ENCODE measurements at places on chromosomes 6 and 20. TPM values are rescaled to one million over a fixed set of nuclear protein-coding genes. Genes with fewer than 3 reads are reported as not detected.

OR2H2 gene
- total RNA-seq = not detected

TCF15 gene
- total RNA-seq = 0.82 TPM

SRSF12 gene
- 4.0 TPM for total RNA-seq

- no peaks in the 10 kb centered on the region for H3K27me3 ChIP-seq
- H3K4me3 ChIP-seq = no peak overlapping the region
- no peak for DNase-seq
Measured at GRCh38 chr6:74936886-74937285, 269.0 kb downstream of the COL12A1 start.

- no peak overlapping the region for H3K4me3 ChIP-seq
- DNase-seq = peak; percentile 19
- H3K4me1 ChIP-seq = peaks cover 10% of the 10 kb centered on the region
Measured at GRCh38 chr6:126143761-126144251, 157.5 kb downstream of the TRMT11 start.

DNA sequence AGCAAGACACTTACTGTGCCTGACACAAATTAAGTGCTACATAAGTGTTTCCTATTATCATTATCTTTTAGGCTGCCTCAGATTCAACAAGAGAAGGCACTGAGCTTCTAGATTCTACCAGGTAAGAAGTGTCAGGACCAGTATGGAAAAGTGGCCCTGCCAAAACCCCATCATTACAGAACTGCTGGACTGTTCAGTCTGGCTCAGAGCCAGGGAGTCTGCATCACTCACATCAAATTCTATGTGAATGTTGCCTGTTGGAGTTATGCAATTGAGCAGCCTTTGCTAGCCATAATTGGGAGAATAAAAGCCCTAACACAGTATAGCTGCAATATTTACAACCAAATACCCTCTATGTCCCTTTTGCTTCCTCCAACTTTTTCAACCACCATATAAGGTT lies 70.9 kb downstream of the ATG5 start:
- H3K27me3 ChIP-seq = no peaks in the 10 kb centered on the region
- peak; percentile 28 for DNase-seq
- H3K27ac ChIP-seq = no peak overlapping the region
- no peak overlapping the region for H3K4me3 ChIP-seq
- H3K36me3 ChIP-seq = no peaks in the 10 kb centered on the region

GRCh38 chr20:37185686-37186085 lies 6.3 kb upstream of the MROH8 start:
- H3K36me3 ChIP-seq = peaks cover 22% of the 10 kb centered on the region
- DNase-seq = no peak
- no peak overlapping the region for H3K27ac ChIP-seq
- H3K4me3 ChIP-seq = no peak overlapping the region
- no peaks in the 10 kb centered on the region for H3K27me3 ChIP-seq
- peaks cover 2% of the 10 kb centered on the region for H3K4me1 ChIP-seq

DNA sequence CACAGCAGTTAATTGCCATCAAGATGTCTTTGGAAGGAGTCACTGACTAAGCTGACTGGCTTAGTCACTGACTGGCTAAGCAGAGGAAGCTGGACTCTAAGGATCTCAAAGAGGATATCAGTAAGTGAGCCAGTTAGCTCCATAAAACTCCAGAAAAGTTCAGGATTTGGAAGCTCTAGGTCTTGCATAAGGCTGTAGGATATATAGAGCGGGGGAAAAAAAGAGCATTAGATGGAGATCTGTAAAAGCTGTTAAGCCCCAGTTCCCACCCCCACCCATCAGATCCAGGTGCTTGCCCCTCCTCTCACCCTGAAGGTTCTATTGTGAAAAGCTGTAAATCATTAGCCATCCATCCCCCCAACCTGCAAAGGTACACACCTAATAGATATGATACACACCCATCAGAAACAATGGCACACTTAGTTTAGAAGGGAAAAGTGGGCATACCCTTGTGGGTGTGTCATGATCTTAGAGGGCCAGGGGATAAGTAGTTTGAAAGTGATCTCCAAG lies 32.2 kb downstream of the CARMIL1 start:
- no peaks in the 10 kb centered on the region for H3K27me3 ChIP-seq
- H3K4me3 ChIP-seq = no peak overlapping the region
- no peak overlapping the region for H3K27ac ChIP-seq

- peaks cover 55% of the 10 kb centered on the region for H3K36me3 ChIP-seq
- no peaks in the 10 kb centered on the region for H3K4me1 ChIP-seq
- no peak overlapping the region for H3K4me3 ChIP-seq
- H3K27me3 ChIP-seq = no peaks in the 10 kb centered on the region
- peak overlapping the region; percentile 58 for H3K27ac ChIP-seq
- no peak for DNase-seq
Measured at GRCh38 chr20:34923414-34923813, 32.2 kb downstream of the GSS start.

GRCh38 chr20:43140726-43141125 lies 49.0 kb downstream of the PTPRT start:
- H3K27me3 ChIP-seq = peaks cover 2% of the 10 kb centered on the region
- H3K4me3 ChIP-seq = no peak overlapping the region
- no peaks in the 10 kb centered on the region for H3K4me1 ChIP-seq
- DNase-seq = no peak
- no peaks in the 10 kb centered on the region for H3K36me3 ChIP-seq
- no peak overlapping the region for H3K27ac ChIP-seq

- no peak for DNase-seq
- no peaks in the 10 kb centered on the region for H3K36me3 ChIP-seq
- no peaks in the 10 kb centered on the region for H3K4me1 ChIP-seq
- H3K27ac ChIP-seq = no peak overlapping the region
- H3K4me3 ChIP-seq = no peak overlapping the region
Measured at GRCh38 chr6:124400261-124400999, 561.8 kb upstream of the RNF217 start.

All from lung (tissue), 17 donors.